ENCODE measurements at places on chromosomes 16 and 17.
A peak's percentile ranks its signal among the peaks of the same experiment; 100 is the strongest.

DNA sequence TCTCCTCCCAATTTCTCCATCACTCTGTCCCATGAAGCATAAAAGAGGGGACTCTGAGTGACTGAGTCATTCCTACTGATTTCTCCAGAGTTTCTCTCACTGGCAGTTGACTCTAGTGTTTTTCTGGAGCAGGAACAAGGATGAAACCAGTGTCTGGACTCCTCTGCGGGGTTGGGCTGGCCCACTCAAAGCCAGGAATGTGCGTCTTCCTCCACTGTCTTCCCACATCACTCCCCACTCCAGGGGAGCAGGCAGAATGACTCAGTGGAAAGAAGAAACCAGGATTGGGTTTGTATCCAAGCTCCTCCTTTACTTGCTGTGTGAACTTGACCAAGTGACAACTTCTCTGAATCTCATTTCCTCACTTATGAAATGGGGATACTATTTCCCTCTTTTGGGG is 497.5 kb upstream of the SALL1 start:
- DNase-seq: no peak

GRCh38 chr17:17725011-17725751 is 43.9 kb downstream of the RAI1 start:
- DNase-seq: no peak

DNA sequence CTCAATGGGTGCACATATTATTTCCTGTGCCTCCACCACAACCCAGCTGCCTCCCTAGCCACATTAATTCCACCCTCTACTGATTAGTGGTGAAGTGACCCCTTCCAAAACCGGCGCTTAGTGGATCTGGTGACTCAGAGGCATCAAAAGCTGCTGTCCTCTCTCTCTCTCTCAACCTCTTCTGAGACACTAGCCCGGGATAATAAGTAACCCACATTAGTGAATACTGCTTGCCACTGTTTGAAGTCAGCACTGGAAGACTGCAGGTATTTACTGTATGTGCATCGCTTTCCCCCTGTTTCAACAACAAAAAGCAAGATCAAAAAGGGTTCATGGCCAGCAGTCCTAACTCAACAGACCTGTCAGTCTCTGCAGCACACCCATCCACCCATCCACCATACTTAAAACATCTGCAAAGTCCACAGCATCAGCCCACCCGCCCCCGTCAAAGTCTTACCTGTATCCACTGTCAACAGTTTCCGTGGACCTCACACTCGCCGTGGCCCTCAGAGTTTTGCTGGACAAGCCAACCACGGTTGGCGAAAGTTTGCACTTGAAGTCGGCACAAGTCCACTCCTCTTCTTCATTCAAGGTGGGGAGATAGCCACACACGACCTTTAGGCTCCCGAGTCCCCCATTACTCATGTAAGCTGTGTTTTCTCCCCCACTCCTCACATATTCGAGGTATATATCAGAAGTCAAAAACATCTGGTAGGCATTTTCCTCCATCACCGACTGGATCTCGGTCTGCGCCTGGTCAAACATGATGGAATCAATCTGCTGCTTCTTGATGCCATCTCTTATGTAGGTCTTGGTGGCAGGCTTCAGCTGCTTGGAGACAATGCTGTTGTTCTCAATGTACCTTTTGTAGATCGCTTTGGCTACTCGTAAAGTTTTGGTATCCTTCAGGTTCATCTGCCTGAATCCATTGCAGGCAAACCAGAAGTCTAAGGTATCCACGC is 3.8 kb downstream of the AXIN2 start:
- DNase-seq: peak; percentile 28

DNA sequence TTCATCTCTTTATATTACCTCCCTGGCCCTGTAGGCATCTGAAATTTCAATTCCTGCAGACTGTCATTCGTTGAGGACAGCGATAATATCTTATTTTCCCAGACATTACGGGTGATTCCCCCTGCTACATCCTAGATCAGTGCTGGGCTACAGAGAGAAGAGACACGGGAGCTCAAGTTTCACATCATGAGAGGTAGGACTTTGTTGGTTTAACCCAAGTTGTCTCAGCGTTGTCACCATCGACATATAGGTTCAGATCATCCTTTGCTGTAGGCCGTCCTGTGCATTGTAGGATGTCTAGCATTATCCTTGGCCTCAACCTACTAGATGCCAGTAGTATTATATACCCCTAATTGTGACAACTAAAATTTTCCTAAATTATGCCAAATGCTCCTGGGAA is 19.3 kb downstream of the MT1X start:
- no peak for DNase-seq

- no peak for DNase-seq
Measured at GRCh38 chr17:49437696-49438435, 23.2 kb upstream of the PHB1 start.

DNA sequence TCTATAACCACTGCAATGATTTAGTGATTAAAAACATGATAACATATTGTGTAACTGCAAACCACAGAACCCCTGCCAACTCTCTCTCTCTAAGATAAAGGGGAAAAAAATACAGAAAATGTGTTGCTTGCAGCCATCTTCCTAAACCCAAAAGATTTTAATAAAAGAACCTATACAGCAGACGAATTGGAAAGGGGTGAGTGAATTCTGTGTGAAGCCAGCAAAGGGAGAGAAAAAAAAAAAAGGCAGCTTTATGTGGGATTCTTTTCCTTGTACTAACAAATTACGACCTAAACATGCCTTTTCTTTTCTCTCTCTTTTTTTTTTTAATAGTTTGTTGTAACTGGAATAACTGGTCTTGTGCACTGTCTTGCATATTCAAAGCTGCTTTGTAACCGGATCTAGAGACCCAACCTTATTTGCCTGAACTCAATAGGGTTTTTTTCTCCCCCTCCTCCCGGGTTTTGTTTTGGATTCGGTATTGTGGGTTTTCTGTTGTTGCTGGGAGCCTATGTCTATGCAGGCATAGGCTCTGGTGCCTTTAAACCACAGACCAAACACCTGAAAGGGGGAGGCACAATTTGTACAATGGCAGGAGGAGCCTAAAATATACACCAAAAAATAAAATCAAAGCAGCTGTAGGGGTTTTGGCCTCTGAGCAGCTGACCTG is 7.0 kb upstream of the ZFHX3 start:
- no peak for DNase-seq

DNA sequence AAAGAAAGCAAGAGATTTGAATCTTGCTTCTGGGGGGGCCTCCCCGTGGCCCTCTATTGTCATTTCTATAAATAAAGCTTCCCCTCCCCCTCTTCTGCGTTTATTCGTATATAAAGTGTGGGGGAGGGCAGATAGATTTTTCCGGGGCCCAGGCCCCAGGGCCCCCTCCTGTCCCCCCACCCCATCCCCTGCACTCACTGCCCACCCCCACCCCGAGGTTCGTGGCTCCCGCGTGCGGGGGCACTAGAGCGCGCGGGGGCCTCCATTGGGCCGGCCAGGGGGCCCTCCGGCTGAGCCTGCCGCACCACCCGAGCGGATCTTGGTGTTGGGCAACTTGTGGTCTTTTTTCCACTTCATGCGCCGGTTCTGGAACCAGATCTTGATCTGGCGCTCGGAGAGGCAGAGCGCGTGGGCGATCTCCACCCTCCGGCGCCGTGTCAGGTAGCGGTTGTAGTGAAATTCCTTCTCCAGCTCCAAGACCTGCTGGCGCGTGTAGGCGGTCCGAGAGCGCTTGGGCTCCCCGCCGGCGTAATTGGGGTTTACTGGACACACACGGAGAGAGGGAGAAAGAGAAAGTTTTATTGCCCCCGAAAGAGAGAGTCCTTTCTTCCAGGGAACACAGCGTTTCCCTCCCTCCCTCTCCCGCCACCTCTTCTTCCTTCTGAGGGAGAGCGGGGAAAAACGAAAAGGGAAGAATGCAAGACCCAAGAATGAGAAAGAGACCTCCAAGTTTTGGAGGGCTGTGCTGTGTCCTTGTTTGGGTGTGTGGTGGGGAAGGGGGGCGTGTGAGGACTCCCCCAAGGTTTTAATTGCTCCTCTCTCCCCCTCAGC is 1.5 kb downstream of the HOXB4 start:
- no peak for DNase-seq
